ENCODE measurements at places on chromosomes 2 and 18. TPM values are rescaled to one million over a fixed set of nuclear protein-coding genes. Genes with fewer than 3 reads are reported as not detected.

DNA sequence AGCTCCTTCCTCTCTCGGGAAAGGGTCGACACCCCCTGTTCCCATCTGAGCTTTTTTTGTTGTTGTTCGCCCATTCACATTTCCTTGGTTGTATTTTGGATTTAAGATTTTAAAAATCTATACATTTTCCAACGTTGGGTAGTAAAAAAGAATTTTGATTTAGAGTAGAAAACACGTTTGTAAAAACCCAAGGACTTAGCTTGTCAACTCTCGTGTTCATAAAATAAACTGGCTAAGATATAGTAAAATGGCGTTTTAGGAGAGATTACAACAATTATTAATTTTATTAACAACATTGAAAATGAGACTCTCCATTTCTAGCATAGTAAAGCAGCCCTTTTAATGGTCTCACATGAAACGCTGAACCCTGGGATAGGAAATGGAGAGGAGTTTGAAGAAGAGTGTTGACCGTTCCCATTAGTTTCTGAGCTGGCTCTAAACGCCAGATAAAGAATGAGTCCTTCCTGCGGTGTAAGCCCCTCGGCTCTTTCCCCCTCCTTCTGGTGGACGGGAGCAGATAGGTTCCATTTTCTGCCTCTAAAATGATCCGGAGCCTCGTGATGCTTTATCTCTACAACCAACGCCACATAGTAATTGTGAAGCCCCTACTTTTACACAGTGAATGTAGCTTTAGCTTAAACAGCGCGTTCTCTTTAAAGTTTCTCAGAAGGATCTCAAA lies 24.0 kb upstream of the ZNF516 start:
- DNase-seq = no peak

GRCh38 chr2:20484034-20484617 lies 37.3 kb downstream of the RHOB start:
- DNase-seq = no peak

- DNase-seq = no peak
Measured at GRCh38 chr2:197308585-197308984, 2.0 kb downstream of the ANKRD44 start.

DNA sequence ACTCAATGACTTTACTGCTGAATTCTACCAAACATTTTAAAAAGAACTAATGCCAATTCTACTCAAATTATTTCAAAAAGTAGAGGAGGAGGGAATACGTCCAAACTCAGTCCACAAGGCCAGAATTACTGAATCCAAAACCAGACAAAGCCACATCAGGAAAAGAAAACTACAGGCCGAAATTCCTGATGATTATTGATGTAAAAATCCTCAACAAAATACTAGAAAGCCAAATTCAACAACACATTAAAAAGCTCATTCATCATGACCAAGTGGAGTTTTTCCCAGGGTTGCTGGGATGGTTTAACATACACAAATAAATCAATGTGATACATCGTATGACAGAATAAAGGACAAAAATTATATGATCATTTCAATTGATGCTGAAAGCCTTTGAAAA lies 103.9 kb upstream of the UBE2E3 start:
- DNase-seq = no peak

GRCh38 chr2:104321796-104322349 lies 532.0 kb upstream of the POU3F3 start:
- no peak for DNase-seq

- no peak for DNase-seq
Measured at GRCh38 chr2:12554224-12555011, 162.3 kb upstream of the TRIB2 start.

DNA sequence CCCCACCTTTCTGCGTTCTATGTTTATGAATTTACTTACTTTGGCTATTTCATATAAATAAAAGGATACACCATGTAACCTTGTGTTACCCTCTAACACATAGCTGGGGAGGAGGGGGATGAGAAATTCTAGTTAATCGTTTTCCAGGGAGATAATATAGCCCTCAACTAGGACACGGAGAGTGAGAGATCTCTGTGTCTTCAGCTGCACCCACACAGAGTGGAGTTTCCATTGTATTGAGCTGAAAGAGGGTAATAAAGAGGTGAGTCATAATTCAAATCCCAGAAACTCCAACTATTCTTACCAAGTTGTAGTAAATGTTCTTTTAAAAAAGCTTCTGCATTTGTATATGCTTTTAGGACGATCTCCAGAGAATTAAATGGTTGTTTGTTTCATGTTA lies 110.1 kb upstream of the SULT1C3 start:
- no peak for DNase-seq

DNA sequence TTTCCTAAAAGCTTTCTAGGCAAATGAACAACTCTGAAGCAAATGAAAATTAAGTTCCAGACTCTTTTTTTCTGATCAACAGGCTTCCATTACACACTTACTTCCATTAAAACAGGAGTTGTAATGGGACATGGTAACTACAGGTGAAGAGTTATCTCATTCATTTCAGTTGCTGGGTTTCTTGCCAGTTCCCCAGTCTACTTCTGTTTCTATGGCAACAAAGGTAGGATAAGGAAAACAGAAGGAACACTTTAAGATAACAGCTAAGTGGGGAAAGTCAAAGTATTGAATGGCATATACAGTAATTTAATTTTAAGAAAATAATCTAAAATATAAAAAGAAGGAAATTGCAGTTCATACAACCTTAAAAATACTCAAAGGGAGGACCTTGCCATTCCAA lies 25.1 kb downstream of the BAZ2B start:
- DNase-seq = no peak

- no peak for DNase-seq
Measured at GRCh38 chr2:114424699-114425098, 17.7 kb upstream of the DPP10 start.

GRCh38 chr2:127106457-127106990 lies 430 bp downstream of the BIN1 start:
- no peak for DNase-seq

DNA sequence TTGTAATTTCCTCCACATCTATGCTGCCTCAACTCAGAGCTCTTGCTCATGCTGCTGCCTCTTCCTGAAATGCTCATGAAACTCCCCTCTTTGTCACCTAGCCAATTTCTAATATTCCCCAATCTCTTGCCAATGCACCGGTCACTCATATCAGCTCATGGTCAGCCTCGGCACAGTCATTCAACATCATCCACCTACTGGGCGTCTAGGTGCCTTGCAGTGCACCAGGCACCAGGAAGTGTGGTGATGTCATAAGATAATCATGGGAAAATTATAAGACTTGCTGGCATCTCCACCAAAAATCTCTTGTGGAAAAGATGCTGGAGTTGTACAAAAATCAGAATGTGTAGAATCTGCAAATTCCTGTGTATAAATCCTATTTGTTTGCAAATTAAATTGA lies 52.6 kb upstream of the RAB27B start:
- DNase-seq = peak; percentile 35

Gene FOXI3
- total RNA-seq = 0.21 TPM

Gene TP53I3
- total RNA-seq = 69.6 TPM

Gene ACMSD
- total RNA-seq = not detected

Gene NEURL3
- 18.6 TPM for total RNA-seq

Gene MALL
- 6.1 TPM for total RNA-seq

Gene ALPP
- not detected for total RNA-seq

Gene SLC5A7
- total RNA-seq = not detected

Gene TXNL4A
- 75.4 TPM for total RNA-seq

All from kidney epithelial cell (primary cell).